ENCODE measurements at places on chromosomes 2 and 18. TPM values are rescaled to one million over a fixed set of nuclear protein-coding genes. Genes with fewer than 3 reads are reported as not detected.

Gene PJVK
- 2.1 TPM for total RNA-seq

Gene DTNA
- total RNA-seq, result 0.33 TPM

Gene CD207
- not detected for total RNA-seq

Gene GKN1
- total RNA-seq, result not detected

Gene CNGA3
- total RNA-seq, result 0.06 TPM

Gene ERMN
- not detected for total RNA-seq

Gene SULT1C4
- not detected for total RNA-seq

Gene ZAP70
- total RNA-seq, result not detected

Gene POTEI
- total RNA-seq, result not detected

Gene CFAP221
- not detected for total RNA-seq

Gene CRYBA2
- not detected for total RNA-seq

Gene FBXO11
- 41.5 TPM for total RNA-seq

Gene ZNF385B
- total RNA-seq, result 0.18 TPM

Measured in A549 treated with GW870086 at 1 μM for 4 hours (cell line).